ENCODE measurements at places on chromosomes 11 and 22.

DNA sequence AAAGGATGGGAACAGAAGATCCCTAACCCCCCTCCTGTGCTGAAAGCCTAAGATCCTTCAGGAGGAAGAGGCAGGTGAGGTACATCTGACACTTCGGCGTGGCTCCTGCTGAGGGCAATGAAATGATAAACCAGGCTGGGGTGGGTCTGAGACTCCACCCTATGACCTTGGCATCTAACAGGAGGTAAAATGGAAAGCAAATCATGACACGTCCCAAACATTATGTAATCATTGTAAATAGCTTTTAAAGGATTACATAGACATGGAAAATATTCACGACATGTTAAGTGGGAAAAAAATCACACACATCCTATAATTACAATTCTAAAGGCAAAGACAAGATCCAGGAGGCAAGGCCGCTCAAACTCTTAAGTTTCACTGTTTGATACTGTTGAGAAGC lies 70.5 kb downstream of the LINC01488 start:
- no peak for DNase-seq

GRCh38 chr11:28673691-28674432 lies 565.7 kb downstream of the METTL15 start:
- no peak for DNase-seq

DNA sequence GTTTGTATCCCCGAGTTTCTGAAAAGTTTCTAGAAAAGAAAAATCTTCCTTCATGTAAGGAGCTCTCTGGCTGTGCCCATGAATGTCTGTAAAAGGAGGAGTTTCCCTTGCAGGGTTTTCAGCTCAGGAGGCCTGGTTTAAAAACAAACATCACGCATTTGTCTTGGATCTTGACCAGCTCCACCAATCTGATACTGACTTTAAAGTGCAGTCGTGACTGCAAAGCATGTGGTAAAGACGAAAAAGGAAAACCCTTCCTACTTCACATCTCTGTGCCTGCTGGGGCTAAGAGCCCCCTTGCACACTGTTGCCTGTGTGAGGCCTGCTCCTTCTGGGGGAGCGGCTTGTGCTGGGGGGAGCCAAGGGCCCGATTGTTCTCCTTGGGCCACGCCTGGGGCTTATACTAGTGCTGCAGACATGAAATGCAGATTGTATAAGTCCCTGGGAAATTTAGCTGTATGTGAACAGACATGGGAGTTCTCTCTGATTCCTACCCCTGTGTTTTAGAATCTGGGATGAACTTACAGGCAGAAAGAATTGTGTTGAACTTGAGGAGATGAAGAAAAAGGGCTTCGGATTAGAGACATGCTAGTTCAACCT lies 62.1 kb downstream of the ADAMTS15 start:
- no peak for DNase-seq

GRCh38 chr11:110513259-110513801 lies 83.6 kb downstream of the FDX1 start:
- no peak for DNase-seq

- DNase-seq = no peak
Measured at GRCh38 chr11:70032943-70033710, 45.0 kb upstream of the ANO1 start.

DNA sequence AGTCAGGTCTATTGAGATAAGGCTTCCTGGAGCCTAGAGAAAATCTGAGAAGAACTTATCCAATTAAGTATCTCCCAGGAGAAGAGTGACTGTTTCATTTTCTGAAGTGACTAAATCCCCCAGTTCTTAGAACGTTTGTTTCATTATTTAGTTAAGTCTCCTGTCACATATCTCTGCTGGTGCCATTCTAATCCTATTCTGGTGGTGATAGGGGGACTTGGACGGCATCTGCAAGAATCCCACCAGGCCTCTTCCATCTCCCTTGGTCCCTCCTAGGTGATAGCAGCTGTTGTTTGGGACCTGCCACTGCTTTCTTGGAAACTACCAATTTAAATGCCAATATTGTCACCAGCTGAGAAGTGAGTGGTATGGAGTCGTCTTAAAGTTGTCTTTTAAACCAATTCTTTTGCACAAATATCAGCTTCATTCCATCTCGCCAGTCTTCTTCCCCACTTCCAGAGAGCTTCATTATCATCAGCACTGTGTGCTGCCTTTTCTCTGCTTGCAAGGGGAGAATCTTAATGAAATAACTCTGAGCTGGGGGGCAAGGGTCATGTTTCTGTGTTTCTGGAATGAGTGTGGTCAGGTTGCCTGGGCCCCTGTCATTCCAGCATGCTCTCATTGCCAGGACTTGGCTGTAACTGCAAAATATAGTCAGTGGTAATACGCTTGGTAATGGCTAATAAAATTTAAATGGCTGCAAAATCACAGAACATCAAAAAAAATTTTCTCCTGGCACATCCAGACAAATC lies 104.8 kb downstream of the LDLRAD3 start:
- DNase-seq = no peak

- DNase-seq = no peak
Measured at GRCh38 chr11:646214-646613, 9.1 kb downstream of the DRD4 start.

DNA sequence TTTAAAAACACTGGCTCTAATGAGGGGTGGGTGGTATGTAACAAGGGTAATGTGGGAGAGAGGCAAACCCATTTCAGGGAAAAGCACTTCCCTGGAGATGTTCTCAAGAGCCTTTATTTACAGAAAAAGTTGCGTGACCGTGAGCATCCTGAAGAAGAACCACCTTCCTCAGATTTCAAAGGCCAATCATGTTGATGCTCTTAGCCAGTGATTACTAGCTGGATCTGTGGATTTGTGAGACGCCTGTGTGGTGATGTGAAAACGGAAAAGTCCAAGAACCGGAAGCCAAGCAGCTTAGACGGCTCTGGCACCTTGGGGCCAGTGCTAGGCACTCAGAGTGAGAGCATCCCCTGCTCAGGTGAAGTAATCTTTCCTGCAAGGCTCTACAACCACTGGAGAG lies 12.6 kb upstream of the UBASH3B start:
- DNase-seq = no peak

DNA sequence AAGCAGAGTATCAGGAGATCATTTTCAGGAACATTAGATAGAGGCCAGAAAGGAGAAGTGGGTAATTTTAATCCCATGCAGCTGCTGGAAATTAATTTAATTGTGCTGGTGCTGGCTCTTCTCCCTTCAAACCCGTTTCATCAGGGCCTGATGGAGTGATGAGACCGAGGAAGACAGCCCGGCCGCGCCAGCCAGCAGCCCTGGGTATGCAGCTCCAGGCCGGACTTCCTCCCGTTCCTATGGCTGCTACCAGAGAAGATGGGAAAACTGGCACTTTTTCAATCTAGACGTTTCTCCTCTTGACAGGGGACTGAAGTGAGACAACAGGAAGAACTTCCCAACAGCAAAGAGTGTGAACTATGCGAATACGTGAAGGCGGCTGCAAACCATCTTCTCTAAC lies 24.6 kb upstream of the ZBTB16 start:
- no peak for DNase-seq

DNA sequence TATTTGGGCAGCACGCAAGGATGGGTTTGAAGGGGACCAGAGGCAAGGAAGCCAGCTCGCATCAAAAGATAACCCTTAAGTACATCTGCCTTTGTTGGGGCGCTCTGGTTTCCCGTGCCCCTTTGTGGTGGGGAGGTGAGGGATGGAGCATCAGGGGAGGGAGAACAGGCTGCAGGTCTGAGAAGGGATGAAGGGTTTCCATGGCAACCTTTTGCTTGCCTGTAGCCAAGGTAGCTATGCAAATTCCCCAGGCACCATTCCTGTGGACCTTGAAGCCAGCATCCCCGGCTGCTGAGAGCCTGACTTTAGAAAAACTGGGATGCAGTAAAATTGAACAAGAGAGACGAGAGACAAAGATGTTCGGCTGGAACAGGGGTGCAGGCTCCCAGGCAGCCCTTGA lies 75.7 kb downstream of the SEZ6L start:
- no peak for DNase-seq

Data from CD4-positive, alpha-beta T cell treated with Interleukin-15 for 4 hours (primary cell).